Activated CD4-positive, alpha-beta T cell treated with anti-CD3 and anti-CD28 coated beads, Interleukin-2, amount 50 U/mL, for 1 hour (primary cell): ENCODE measurements at places on chromosomes 7 and 10.

GRCh38 chr7:82330706-82331215 is 112.8 kb downstream of the CACNA2D1 start:
- no peak for DNase-seq

DNA sequence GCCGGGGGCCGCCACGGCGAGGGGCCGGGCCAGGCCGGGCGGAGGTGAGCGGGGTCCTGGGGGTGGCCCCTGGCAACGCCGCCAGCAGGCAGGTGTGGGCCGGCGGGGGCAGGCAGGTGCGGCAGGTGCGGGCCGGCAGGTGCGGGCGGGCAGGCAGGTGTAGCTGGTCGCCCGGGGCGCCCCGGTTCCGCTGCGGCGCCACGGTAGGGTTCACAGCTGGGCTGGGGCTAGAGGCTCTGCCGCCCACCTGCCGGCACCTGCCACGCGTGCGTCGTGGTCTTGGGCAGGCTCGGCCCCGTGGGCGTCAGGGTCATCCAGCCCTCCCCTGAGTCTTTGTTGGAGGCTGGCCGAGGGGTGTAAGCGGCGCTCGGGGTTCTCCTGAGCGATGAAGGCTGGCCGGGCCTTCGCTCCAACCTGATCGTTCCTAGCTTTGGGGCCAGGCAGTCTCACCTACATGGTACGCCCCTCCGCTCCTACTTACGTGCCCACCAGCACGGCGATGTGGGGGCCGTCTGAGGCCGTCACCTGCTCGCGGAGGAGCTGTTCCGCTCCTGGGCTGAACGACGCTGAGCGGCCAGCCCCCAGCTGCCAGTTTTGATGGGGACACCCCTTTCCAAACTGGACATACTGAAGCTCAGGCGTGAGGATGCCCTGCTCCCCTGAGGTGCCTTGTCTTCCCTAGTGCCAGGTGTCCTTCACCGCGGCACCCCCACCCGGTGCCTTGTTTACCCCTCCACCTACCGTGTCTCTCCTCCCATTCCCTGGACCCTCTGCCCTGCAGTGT is 493 bp downstream of the ZMIZ2 start:
- no peak for DNase-seq

DNA sequence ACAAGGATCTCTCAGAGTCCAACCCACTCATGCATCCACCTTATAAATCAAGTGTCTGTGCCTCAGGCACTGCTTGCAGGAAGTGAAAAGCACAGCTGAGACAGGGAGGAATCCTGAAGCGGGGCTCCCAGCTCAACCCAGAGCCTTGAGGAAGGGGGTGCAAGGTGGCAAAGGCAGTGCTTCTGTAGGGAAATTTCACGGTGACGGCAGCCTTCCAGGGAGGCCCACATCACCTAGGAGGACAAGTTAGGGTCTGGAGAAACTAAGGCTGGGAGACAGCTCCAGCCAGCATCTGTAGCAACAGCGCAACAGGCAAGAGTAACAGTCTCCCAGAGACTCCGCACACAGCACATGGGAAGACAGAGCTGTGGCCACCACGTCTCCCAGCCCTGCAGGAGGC is 2.7 kb downstream of the AOC1 start:
- no peak for DNase-seq

- no peak for DNase-seq
Measured at GRCh38 chr7:31079824-31080511, 27.9 kb downstream of the ADCYAP1R1 start.

DNA sequence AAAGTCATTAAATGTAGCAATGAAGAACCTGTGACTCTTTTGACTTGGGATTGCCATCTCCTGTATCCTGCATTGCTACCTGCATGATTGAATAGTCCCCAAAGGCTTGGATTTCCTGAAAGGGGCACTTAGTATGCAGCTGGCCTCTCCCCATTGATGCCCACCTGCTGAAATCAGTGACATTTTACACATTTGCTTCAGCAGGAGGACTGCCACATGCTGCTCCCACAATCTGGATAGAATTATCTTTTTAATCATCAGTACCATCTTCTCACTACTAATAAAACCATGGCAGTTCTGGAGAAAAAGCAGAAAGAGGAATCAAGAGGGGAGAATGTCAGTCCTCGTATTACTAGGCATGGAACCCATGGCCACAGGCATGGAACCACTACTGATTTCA is 67.8 kb downstream of the SLC13A1 start:
- no peak for DNase-seq
